Large intestine (tissue), 12 donors: ENCODE measurements at places on chromosomes 5 and 9. TPM values are rescaled to one million over a fixed set of nuclear protein-coding genes. Genes with fewer than 3 reads are reported as not detected.

The PLGRKT gene
- polyA plus RNA-seq: 30.8 TPM

The TRAF1 gene
- polyA plus RNA-seq: 6.5 TPM

The CTXN3 gene
- not detected for polyA plus RNA-seq

The SLC9A3 gene
- polyA plus RNA-seq: 203 TPM

The IL3 gene
- polyA plus RNA-seq: not detected

The F2RL1 gene
- 76.0 TPM for polyA plus RNA-seq

The TOMM5 gene
- 135 TPM for polyA plus RNA-seq

The GALNT12 gene
- polyA plus RNA-seq: 45.6 TPM

The ACTBL2 gene
- 0.01 TPM for polyA plus RNA-seq

The PCDHGB6 gene
- polyA plus RNA-seq: 2.9 TPM

The ARSI gene
- polyA plus RNA-seq: 2.2 TPM

The SLC6A18 gene
- 0.03 TPM for polyA plus RNA-seq

The ARL14EPL gene
- not detected for polyA plus RNA-seq
